ENCODE measurements at places on chromosomes 7 and 10. TPM values are rescaled to one million over a fixed set of nuclear protein-coding genes. Genes with fewer than 3 reads are reported as not detected.

DNA sequence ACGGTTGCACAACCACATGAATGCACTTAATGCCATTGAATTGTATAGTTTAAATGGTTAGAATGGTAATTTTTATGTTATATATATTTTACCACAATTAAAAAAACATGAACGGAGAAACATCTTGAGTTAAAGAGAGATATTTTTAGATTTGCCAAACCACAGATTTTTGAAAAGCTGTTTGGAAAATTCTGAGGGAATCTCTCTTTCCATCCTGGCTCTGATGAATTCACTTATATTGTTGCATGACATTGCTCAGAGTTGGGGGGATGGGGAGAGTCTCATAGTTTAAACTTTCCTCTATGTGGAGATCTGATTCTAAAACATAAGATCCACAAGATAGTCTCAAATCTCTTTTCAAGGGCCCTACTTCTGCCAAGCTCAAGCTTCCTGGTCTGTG, 275.0 kb upstream of the NPVF start:
- H3K27ac ChIP-seq = no peak overlapping the region
- H3K4me3 ChIP-seq = no peak overlapping the region
- DNase-seq = no peak
- 0 out of 2 replicates have a peak, but pooled peaks cover 7% of the 10 kb centered on the region for H3K27me3 ChIP-seq
- H3K4me1 ChIP-seq = no peaks in the 10 kb centered on the region

DNA sequence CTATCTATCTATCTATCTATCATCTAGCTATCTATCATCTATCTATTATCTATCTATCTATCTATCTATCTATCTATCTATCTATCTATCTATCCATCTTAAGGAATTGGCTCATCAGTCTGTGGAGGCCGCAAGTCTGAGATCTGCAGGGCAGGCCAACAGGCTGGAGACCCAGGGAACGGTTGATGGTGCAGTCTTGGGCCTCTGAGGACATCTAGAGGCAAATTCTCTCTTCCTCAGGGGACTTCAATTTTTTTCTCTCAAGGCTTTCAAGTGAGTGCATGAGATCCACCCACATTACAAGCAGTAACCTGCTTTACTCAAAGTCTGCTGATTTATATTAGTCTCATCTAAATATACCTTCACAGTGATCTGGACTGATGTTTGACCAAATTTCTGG, 197.0 kb downstream of the GLRX3 start:
- H3K27me3 ChIP-seq = no peaks in the 10 kb centered on the region
- H3K4me3 ChIP-seq = no peak overlapping the region
- H3K4me1 ChIP-seq = no peaks in the 10 kb centered on the region
- no peaks in the 10 kb centered on the region for H3K36me3 ChIP-seq
- no peak overlapping the region for H3K27ac ChIP-seq

Gene ITGA8
- not detected for total RNA-seq

Gene OR2A42
- total RNA-seq = not detected

GRCh38 chr10:49601857-49602256, 8.3 kb upstream of the SLC18A3 start:
- peak; percentile 87 for DNase-seq
- no peak overlapping the region for H3K27ac ChIP-seq
- peaks cover 12% of the 10 kb centered on the region for H3K27me3 ChIP-seq
- H3K4me1 ChIP-seq = peaks cover 4% of the 10 kb centered on the region
- H3K36me3 ChIP-seq = no peaks in the 10 kb centered on the region
- H3K4me3 ChIP-seq = no peak overlapping the region

DNA sequence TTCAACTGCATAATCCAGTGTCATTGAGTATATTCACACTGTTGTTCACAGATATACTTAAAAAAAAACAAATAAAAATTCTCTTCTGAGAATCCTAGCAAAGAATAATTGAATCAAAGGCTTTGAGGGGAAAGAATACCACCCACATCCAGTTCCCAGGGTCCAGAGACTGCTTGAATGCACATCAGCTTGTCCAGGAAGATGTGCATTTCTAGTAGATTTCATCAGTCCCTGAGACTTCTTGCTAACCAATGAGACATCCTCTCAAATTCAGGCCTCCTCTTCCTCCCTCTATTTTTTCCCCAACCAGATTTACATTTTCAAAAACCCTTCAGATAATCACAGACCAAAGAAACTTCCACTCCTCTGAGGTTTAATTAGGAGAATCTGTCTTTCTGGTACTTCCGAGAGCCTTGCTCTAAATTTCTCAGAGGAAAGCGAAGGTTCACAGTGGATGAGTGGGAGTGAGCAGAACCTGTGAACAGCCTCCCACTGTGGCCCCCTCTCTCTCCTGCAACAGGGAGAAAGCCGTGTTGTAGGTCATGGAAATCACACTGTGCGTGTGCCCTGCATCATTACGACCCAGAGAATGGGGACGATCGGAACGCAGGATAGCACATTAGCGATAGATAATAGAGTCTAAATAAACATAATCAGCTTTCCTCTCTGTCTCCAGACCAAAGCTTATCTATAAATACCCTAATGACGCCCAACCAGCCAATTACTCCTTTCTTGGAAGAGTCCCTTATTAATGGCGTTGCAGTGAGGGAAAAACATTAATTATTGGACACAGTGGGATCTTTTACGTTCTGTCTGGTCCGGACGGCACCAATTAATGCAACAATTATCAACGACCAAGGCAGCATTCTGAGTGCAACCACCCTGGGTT, 212.5 kb downstream of the EMX2 start:
- H3K27ac ChIP-seq = no peak overlapping the region
- H3K36me3 ChIP-seq = no peaks in the 10 kb centered on the region
- no peak for DNase-seq
- no peaks in the 10 kb centered on the region for H3K4me1 ChIP-seq
- H3K4me3 ChIP-seq = no peak overlapping the region

DNA sequence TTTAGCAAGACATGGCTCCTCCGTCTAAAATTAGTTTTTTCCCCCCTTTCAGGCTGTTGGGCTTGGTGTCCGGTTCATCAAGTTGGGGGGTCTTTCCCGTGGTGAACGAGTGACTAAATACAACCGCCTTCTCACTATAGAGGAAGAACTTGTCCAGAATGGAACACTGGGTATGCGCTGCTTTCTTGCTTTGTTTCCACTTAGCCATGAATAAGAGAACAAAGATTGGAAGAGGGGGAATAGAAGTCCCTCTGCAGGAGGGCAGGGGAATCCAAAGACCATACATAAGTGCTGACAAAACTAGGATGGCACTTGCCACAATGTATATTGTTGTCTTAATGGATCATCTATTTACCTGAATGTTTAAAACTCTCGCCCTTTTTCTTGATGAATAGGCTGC, 30.5 kb downstream of the ENO4 start:
- H3K36me3 ChIP-seq = no peaks in the 10 kb centered on the region
- no peaks in the 10 kb centered on the region for H3K27me3 ChIP-seq
- H3K27ac ChIP-seq = no peak overlapping the region
- DNase-seq = no peak
- H3K4me1 ChIP-seq = no peaks in the 10 kb centered on the region

DNA sequence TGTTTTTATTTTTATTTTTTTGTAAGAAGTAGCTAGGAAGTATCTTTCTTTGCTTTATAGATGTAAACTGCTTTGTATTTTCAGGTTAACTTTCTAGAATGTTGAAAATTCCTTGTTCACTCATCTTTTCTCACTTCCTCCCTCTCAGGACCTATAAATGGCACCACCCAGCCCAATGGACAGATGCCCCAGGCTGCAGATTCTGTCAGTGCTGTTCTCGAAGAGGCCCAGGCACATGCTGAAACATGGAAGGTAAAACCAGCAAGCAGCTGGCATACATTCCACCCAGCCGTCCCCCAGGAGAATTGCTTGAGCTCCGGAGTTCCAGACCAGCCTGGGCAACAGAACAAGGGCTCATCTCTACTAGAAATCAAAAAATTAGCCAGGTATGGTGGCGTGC, 47.1 kb upstream of the PDSS1 start:
- DNase-seq = no peak
- H3K4me1 ChIP-seq = no peaks in the 10 kb centered on the region
- no peak overlapping the region for H3K4me3 ChIP-seq
- no peak overlapping the region for H3K27ac ChIP-seq
- 0 out of 2 replicates have a peak, but pooled peaks cover 13% of the 10 kb centered on the region for H3K27me3 ChIP-seq

Gene UMAD1
- 6.0 TPM for total RNA-seq

Gene CDK13
- total RNA-seq = 34.9 TPM

- no peak for DNase-seq
- H3K27me3 ChIP-seq = no peaks in the 10 kb centered on the region
- H3K4me1 ChIP-seq = no peaks in the 10 kb centered on the region
These were observed 26.5 kb upstream of the AGBL3 start for GRCh38 chr7:134959810-134960209.
